G401 (cell line): ENCODE measurements at places on chromosomes 16 and 17. TPM values are rescaled to one million over a fixed set of nuclear protein-coding genes. Genes with fewer than 3 reads are reported as not detected.

The CASKIN2 gene
- 11.6 and 11.8 TPM in 2 replicates for total RNA-seq

The HIGD1B gene
- total RNA-seq: not detected in 2 replicates

The UBE2G1 gene
- 43.3 and 70.9 TPM in 2 replicates for total RNA-seq

The TPPP3 gene
- 1.6 and 1.8 TPM in 2 replicates for total RNA-seq

The CCL17 gene
- total RNA-seq: not detected in 2 replicates

The USP10 gene
- total RNA-seq: 54.2 and 82.0 TPM in 2 replicates

The PLCD3 gene
- 29.2 and 86.2 TPM in 2 replicates for total RNA-seq

The RCVRN gene
- total RNA-seq: not detected in 2 replicates

The TEX2 gene
- total RNA-seq: 7.4 and 22.7 TPM in 2 replicates

The VMO1 gene
- not detected in 2 replicates for total RNA-seq

The GFAP gene
- total RNA-seq: not detected in 2 replicates

The TSPOAP1 gene
- total RNA-seq: not detected in 2 replicates

The KRTAP4-6 gene
- not detected in 2 replicates for total RNA-seq

The AGRP gene
- total RNA-seq: not detected in 2 replicates

The FBXO39 gene
- not detected in 2 replicates for total RNA-seq

The EVI2B gene
- not detected in 2 replicates for total RNA-seq

The SLX1A gene
- total RNA-seq: 57.9 and 108 TPM in 2 replicates

The CFAP52 gene
- total RNA-seq: not detected in 2 replicates

The TP53TG3F gene
- total RNA-seq: not detected in 2 replicates

The TAC4 gene
- 0.92 TPM in 1 of 2 replicates, not detected in the other for total RNA-seq

The SLC35B1 gene
- 65.5 and 66.2 TPM in 2 replicates for total RNA-seq

The EPOP gene
- 46.5 and 50.5 TPM in 2 replicates for total RNA-seq

The GDPD1 gene
- 0.92 and 3.6 TPM in 2 replicates for total RNA-seq

The MMP28 gene
- total RNA-seq: not detected in 2 replicates

The PRR35 gene
- 0.41 and 2.3 TPM in 2 replicates for total RNA-seq

The MAF gene
- not detected in 2 replicates for total RNA-seq

The NTN3 gene
- total RNA-seq: 2.0 and 4.4 TPM in 2 replicates

The C16orf46 gene
- 1.4 TPM in 1 of 2 replicates, not detected in the other for total RNA-seq

The KRTAP17-1 gene
- total RNA-seq: not detected in 2 replicates

The KRT24 gene
- not detected in 2 replicates for total RNA-seq

The GRB7 gene
- 1.7 and 2.0 TPM in 2 replicates for total RNA-seq

The GOSR2 gene
- total RNA-seq: 30.6 and 41.7 TPM in 2 replicates

The PYDC1 gene
- total RNA-seq: not detected in 2 replicates

The TOX3 gene
- not detected in 2 replicates for total RNA-seq

The DOC2A gene
- total RNA-seq: not detected in 2 replicates

The OXLD1 gene
- total RNA-seq: 81.2 and 118 TPM in 2 replicates

The TEKT1 gene
- total RNA-seq: not detected in 2 replicates

The CACNG3 gene
- not detected in 2 replicates for total RNA-seq

The ZP2 gene
- not detected in 2 replicates for total RNA-seq

The CIAPIN1 gene
- 152 and 156 TPM in 2 replicates for total RNA-seq

The PROCA1 gene
- 2.4 and 17.2 TPM in 2 replicates for total RNA-seq

The FDXR gene
- total RNA-seq: 120 and 154 TPM in 2 replicates

The SP2 gene
- 0.68 and 0.71 TPM in 2 replicates for total RNA-seq

The MAP1LC3B gene
- total RNA-seq: 26.7 and 40.8 TPM in 2 replicates

The FLII gene
- total RNA-seq: 321 and 446 TPM in 2 replicates

The C17orf107 gene
- total RNA-seq: not detected in 2 replicates

The SCN4A gene
- total RNA-seq: not detected in 2 replicates

The CD300E gene
- not detected in 2 replicates for total RNA-seq

The CASKIN1 gene
- total RNA-seq: 0.80 and 4.2 TPM in 2 replicates

The TMEM220 gene
- total RNA-seq: 2.2 and 9.3 TPM in 2 replicates

The COX11 gene
- total RNA-seq: 90.8 and 98.5 TPM in 2 replicates

The GUCY2D gene
- 0.06 TPM in 1 of 2 replicates, not detected in the other for total RNA-seq

The KRTAP4-3 gene
- total RNA-seq: not detected in 2 replicates

The FADS6 gene
- not detected in 2 replicates for total RNA-seq

The INCA1 gene
- total RNA-seq: 0.14 TPM in 1 of 2 replicates, not detected in the other

The RNU2-1 gene
- not detected in 2 replicates for total RNA-seq

The CD300H gene
- total RNA-seq: not detected in 2 replicates
